Kidney (tissue), 22 donors: ENCODE measurements at places on chromosomes 1 and 21.

DNA sequence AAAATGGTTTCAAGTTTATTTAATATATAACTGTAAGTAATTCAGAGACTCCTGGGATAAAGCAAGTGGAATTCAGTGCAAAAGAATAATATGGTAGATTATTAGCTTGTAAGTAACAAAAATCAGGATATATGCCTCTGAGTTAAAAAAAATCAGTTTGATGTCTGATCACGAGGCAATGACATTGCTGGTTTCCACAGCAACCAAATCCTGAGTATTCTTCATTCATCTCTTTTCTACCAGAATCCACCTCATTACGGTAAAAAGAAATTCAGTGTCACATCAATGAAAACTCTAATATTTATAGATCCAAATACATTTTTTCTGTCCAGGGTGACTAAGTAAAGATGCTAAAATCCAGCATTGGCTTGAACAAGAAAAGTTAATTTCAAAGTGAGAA lies 642.3 kb upstream of the TMPRSS15 start:
- no peak for DNase-seq

DNA sequence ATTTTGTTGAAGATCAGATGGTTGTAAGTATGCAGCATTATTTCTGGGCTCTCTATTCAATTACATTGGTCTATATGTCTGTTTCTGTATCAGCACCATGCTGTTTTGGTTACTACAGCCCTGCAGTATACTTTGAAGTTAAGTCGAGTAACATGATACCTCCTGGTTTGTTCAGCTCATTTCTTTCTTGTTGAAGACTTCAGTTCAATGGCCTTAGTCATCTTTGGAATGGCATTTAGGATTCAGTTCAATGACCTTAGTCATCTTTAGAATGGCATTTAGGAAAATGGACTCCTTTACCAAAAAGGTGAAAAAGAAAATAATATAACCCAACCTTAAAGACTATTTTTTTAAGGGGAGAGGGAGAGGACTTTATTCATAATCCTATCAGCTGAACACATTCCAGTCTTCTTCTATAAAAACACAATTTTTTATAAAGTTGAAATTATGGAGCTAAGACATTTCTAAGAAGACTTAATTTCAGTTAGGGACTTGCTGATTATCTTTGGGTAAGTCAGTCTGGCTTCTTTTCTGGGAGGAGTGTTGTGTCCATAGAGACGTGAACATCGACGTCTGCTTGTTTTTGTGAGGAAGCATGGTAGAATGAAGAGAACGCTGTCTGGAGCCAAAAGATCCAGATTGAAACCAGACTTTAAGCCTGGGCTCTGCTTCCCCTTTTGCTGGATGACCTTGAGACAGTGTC lies 48.3 kb downstream of the DDR2 start:
- no peak for DNase-seq

DNA sequence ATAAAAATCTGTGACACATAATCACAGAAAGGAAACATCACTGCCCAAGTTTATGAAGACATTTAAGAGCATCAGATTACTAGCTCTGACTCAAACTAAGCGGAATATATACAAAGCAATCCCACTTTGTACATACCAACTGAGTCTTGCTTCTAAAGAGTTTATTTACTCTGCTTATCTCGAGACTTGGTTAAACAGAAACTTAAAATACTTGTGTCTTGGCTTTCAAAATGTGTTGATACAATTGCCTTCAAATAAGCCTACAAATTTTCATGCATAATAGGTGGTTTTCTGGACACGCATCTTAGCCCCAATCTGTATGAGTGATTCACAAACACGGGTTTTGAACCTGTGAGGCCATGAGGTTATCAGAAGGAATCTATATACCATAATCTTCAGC lies 21.0 kb downstream of the CD160 start:
- no peak for DNase-seq

DNA sequence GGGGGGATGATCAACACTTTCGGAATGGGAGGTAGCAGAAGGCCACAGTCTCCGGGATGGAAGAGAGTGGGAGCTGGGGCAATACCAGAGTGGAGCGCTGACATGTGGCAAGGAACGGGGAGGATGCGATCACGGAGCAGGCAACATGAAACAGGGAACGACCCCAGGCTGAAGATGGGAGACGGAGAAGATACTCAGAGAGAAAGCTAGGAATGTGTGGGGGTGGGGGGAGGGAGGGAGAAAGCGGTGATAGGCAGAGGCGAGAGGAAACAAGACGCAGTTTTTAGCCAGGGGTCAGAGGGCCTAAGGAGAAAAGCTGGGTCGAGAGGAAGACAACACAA lies 577 bp downstream of the RAB3GAP2 start:
- DNase-seq, result peak; percentile 66

DNA sequence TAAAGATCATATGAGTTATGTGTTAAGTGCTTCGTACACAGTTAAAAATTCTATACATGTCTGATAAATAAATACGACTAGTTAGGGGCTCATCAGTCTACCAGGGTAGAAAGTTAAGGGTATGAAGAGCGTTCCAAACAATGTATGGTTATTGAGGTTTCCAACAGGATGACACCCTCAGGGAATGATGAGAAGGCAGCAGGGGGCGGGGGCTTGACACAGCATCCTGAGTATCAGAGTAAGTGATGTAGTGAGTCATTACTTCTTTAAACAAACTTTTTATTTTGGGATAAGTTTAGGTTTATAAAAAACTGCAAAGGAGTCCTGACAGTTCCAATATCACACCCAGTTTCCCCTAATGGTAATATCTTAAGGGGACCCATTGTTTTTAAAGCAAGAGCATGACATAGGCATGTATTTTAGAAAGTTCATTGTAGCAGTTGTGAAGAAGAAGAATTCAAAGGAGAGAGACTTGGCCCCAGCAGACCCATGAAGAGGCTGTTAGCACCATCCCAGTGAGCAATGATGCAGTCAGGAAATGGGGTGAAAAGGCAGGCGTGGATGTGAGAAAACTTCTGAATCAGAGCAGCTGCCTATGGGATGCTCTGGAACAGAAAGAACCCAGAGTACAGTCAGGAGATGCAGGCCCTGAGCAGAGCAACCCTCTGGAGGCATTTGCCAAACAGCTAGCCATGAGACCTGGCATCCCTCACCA lies 15.0 kb upstream of the PSMB2 start:
- no peak for DNase-seq

- DNase-seq, result no peak
Measured at GRCh38 chr1:197451381-197451780, 183.3 kb downstream of the CRB1 start.

DNA sequence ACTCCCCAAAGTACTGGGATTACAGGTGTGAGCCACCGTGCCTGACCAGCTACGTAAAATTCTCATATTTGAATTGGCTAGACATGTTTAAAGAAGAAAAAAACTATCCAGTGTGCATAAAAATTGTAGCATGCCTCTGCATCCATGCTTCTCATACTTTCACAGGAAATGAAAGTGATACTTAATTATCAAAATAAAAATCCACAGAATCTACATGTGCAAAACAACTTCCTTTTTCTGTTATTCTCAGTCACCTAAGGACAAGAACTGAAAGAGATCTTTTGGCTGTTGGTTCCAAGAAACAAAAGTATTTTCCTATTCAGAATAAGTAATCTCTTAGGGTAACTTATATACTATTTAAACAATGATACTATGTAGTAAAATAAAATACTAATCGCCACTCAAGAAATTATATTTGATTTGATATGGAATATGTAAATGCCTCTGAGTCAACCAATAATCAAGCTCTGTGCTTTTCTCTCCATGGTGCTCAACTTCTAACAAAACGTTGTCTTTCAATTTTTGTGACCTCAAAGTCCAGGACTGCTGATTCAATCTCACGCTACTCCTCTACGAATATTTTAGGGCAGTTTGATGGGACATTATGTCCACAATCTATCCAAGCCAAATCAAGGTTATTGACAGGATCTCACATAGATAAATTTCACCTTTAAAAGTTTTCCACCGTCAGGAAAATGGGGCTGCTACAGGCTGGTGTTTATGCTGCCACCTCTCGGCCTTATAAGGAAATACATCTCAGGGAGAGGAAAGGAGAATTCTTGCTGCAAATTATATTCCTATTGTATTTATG lies 102.7 kb downstream of the ZNF281 start:
- peak; percentile 30 for DNase-seq

GRCh38 chr1:81877940-81878339 lies 77.2 kb downstream of the ADGRL2 start:
- DNase-seq, result no peak

GRCh38 chr1:208137193-208137592 lies 107.0 kb downstream of the PLXNA2 start:
- DNase-seq, result no peak

DNA sequence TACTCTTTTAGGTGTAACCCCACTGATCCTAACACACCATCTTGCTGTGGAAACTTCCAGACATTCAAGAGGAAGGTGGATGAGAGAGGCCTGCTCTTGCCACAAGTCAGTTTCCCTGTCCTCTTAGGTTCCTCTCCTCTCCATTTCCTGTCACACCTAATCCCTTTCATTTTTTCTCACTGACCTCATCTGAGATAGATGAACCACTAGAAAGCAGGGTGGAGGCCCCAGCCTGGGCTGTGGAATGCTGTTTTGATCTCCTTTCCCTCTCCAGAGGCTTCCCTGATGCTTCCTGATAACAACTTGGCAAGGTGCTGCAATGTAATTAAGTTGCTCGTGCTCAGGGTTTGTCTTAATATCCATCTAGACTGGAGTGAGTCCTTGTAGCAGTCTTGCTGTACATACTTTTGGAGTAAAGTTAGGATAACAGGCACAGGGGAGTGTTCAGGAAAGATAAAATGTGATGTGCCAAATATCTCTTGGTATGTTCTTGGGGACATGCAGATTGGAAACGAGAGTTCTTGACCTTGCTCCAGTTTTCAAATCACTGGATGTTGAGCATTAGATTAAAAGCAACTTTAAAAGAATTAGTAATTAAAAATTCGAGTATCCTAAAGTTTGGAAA lies 11.2 kb downstream of the LRRC42 start:
- DNase-seq, result no peak

DNA sequence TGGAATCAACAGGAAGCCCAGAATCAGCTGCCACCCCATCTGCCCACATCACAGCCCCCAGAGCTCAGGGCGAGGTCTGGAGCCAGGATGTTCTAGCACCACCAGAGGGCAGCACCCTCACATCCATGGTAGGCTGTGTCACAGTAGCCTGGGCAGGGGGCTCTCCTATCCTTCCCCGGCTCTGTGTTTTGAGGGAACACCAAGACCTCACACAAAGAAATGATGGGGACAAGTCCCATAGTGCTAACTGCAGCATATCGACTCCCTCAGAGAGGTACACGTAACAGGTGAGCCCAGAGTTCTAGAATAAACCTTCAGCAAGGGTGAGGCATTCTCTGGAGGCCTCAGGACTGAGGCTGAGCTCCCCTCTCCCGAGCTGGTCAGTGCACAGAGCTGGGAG lies 2.3 kb upstream of the KCNC4 start:
- DNase-seq, result no peak

- DNase-seq, result no peak
Measured at GRCh38 chr1:75484789-75485188, 126.1 kb downstream of the SLC44A5 start.

DNA sequence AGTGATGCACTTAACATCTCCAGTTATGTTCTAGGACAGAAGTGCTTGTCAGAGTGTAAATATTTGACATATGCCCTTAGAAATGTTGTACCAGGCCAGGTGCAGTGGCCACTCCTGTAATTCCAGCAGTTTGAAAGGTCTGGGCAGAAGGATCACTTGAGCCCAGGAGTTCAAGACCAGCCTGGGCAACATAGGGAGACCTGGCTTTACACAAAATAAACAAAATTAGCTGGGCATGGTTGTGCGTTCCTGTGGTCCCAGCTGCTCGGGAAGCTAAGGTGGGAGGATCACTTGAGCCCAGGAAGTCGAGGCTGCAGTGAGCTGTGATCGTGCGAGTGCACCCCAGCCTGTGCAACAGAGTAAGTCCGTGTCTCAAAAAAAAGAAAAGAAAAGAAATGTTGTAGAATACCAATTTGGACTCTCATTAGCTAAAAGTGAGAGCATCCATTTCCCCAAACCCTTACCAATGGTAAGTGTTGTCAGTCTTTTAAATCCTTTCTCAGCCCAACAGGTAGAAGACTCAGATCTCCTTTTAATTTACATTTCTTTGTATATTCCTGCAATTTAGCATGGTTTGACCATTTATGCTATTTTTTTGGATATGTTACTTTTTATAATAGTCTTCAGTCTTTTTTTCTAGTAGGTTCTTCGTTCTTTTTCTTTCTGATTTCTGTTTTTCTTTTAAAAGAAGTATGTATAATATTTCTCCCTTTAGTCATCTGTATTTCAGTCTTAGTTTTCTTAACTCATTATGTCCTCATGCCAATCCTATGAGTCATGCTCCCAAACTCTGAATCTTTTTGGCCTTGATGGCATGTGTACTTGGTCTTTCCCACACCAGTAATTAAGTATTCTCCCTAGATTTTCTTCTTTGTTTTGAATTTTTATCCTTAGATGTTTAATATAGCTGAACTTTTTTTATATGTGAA lies 74.4 kb downstream of the CAMTA1 start:
- no peak for DNase-seq

DNA sequence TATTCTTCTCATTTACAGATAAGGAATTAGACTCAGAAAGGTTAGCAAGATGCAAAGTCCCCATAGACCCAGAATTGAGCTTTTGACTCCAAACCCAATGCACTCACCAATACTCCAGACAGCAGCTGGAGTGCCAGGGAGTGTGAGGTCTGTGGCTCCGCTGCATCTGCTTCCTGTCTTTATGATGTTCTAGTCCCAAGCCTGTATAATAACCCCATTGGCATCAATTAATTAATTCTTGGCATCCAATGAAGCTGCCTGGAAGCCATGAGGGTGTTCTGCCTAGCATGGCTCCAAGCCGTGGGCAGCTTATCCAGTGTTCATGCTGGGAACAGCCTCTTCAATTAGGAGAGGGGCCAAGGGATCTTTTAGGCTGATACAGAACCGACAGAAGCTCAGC lies 188.7 kb downstream of the GIPC2 start:
- DNase-seq, result no peak

DNA sequence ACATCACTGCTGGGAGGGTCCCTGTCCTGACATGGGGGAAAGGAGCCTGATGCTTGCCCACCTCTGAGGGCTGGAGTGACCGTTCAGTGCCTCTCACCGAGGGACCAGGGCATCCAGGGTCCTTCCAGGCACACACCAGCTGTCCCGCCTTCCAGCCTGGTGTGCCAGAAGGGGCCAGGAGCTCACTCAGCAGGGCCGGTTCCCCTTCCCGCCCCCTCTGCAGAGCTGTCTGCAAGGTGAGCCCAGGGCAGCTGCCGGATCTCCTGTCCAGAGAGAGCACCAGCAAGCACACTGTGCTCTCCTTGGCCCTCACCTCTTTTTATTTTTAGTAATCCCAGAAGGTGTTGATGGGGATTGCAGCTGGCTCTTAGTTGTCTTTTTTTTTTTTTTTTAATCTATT lies 16.9 kb downstream of the H6PD start:
- DNase-seq, result no peak

DNA sequence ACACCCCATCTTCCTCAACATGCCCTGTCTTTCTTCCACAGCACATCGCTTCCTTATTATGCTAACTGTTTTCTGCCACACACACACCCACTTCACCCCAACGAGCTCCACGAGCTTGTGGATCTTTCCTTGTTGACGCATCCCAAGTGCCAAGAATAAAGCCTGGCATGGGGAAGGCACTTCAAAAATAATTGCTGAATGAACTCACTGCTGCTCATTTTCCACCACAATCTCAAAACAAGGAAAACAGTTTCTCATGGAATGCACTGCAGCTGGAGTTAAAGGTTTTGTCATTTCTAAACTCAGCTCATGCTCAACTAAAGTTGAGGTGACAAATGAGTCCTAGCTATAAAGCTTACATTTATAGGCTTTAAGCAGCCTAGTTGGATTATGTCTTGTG lies 86.0 kb downstream of the TIAM1 start:
- DNase-seq, result no peak
